OCI-M1 (cell line): ENCODE measurements at places on chromosomes 5 and 9.

DNA sequence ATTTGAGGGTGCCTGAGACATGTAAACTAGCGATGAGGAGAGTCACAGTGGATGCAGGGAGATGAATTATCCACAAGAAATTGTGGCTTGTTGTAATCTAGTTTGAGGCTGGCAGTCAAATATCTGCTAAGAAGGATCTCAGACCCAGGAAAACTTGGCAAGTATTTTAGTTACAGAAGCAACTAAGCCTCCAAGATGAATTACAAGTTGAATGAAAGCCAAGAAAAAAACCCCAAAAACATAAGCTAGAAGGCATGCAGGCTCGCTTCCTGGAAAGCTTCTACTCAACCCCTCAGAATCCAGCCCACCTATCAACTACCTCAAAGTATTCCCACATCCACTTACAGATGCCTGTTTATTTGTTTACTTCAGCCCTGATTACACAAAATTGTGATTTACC lies 696.9 kb downstream of the MAT2B start:
- DNase-seq, result no peak

- DNase-seq, result no peak
Measured at GRCh38 chr5:128338649-128339048, 199.4 kb downstream of the FBN2 start.

GRCh38 chr5:90290648-90291047 lies 118.9 kb downstream of the CETN3 start:
- DNase-seq, result no peak

DNA sequence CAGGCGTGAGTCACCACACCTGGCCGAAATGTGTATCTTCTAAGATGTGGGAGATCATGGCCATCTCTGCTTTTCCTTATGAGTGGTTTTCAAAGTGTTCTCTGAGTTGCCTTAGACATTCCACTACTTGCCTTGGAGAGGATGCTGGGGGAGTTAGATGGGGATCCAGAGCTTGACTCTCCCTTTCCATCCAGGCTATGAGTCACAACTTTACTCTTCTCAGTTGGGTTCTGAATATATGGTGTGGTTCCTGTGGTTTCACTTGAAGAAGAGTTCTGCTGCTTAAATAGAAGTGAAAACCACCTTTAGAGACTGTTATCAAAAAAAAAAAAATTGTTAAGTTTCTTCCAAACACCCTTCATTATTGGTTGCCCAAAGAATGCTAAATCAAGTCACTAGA lies 217.6 kb downstream of the ZNF608 start:
- no peak for DNase-seq

- DNase-seq, result no peak
Measured at GRCh38 chr5:126538579-126538978, 56.4 kb downstream of the ALDH7A1 start.

GRCh38 chr9:70927530-70927929 lies 193.9 kb downstream of the TRPM3 start:
- DNase-seq, result no peak

GRCh38 chr9:113956901-113957300 lies 80.8 kb downstream of the ZNF618 start:
- DNase-seq, result no peak

DNA sequence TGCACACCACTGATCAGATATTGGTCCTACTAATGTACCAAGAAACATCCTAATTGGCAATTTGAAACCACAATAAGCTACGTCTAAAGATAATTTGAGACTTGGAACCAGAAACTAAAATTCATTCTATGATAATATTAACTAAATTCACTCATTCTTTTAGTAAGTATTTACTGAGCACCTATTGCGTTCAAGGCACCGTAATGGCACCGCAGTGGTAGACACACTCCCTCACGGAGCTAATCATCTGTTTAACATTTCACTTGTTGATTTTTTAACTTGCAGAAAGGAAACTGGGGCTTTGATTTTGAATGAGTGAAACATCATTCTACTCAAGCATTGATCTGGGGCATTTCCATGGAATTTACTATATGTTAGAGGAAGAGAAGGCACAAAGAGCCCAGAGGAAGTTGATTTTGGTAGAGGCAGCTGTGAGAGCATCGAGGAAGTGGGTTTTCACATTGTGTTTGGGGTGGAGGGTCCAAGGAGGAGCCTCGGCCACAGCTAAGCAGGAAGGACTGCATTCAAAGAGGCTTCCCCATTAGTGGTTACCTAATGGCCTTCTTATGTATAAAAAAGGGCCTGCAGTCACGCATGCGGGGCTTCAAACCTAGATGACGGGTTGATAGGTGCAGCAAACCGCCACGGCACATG lies 7.1 kb downstream of the RAPGEF1 start:
- no peak for DNase-seq

DNA sequence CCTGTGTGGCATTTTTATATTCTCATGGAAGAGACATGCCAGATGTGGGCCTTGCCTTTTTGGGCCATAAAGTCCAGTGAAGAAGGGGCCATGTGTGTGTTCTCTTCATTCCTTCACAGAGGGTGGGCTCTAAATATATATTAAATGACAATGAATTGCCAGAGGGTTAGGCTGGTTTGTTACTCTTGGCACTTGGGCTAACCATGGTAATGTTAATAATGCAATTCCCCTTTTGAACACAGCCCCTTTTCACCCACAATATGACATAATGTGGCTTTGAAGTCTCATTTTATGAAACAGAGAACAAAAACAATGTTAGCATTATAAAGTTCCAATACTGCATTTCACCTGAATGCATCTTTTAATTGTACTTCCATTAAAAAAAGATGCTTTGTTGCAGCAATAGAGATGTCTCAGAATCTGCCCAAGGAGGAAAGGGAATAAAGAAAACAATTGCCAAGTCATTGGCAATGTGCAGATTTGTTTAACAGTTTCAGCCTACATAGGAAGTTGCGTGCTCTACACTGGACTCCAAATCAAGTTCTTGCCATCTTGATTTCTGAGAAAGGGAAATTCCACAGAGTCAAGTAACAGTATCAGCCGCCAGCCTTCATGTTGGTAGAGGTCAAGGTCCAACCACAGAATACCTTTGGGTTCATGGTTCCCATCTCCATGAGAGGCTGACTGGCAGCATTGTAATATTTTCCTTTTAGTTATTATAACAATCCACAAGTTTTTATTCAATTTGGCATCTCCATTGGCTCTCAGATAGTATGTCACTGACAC lies 141.9 kb downstream of the SLC12A2 start:
- DNase-seq, result no peak

GRCh38 chr5:135271533-135272310 lies 127.3 kb downstream of the MACROH2A1 start:
- peak; percentile 98 for DNase-seq

- peak; percentile 34 for DNase-seq
Measured at GRCh38 chr5:149128023-149128875, 13.0 kb upstream of the ABLIM3 start.

DNA sequence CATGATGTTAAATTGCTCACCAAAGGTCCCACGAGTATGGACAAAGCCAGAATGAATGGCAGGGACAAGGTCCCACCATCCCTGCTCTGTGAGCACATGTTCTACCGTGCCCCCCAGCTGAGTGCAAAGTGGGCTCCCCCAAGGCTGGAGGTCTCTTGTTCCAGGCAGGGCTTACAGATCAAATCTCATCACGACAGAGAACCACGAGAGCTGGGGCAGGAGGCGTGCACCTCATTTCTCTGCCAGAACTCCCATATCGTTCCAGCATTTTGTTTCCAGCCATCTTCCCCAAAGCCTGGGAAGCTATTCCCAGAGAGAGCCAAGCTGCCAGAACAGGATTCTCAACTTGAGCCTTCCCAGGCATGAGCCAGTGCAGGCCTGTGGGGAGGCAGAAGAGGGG lies 108.5 kb downstream of the ZNF354C start:
- DNase-seq, result no peak

- DNase-seq, result no peak
Measured at GRCh38 chr5:137191179-137191578, 307.9 kb downstream of the SPOCK1 start.

- peak; percentile 31 for DNase-seq
Measured at GRCh38 chr9:73643379-73644013, 491.8 kb downstream of the ANXA1 start.

DNA sequence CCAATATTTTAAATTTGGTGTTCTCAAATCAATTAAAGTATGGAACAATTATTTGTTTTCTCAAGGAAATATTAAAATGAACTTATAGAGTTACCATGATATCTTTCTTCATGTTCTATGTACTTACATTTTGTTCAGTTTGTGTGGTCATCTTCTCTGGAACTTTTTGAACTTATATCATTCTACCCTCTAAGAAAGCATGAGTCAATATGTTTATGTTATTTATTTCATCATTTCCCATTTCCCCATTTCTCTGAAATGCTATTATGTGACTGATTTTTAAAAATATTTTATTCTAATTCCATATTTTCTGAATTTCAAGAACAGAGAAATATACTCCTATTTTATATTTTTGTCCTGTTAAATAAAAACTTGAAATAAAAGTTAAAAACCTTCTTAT lies 123.5 kb upstream of the ACOT12 start:
- peak; percentile 52 for DNase-seq

DNA sequence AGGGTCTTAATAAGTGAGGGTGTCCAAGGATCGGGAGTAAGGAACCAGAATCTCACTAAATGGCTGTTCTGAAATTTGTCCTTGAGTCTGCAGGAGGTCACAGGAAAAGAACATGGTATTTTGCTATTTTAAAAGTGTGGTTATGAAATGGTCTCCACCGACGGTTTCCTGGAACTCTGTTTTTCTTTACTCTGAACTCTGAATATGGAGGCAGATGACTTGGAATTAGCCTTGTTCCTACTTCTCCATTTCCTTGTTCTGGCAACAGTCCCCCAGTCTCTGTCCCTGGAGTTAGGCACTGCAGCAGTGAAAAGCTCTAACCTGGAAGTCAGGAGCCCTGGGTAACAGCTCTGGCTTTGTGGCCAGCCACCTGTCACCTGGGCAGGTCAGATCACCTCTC lies 46.6 kb upstream of the C5orf58 start:
- peak; percentile 15 for DNase-seq
